DMS53 (cell line): ENCODE measurements at places on chromosomes 2 and 18.

- no peak for DNase-seq
These were observed 89.1 kb upstream of the ID2 start for GRCh38 chr2:8592736-8593135.

- DNase-seq = peak; percentile 54
These were observed 495.8 kb downstream of the NRXN1 start for GRCh38 chr2:50535971-50536759.

DNA sequence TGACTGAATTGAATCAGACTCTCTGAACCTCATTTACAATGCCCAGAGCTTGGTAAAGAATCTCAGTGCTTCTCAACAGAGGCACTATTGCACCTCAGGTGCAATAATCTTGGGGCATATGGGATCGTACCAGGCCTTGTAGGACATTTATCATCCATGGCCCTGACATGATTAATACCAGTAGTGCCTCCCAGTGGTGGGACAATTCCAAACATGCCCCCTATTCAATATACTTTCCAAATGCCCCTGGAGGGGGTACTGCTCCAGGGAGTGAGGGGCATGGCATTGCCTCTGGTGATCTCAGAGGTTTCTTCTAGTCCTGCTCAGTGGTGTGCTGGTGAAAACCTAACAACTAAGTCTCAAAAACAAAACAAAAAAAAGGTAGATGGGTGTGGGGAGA, 174.9 kb upstream of the SMAD2 start:
- no peak for DNase-seq

- no peak for DNase-seq
These were observed 35.0 kb downstream of the ACVR2A start for GRCh38 chr2:147879846-147880245.

- DNase-seq = no peak
These were observed 4.5 kb downstream of the PROM2 start for GRCh38 chr2:95278637-95279225.

DNA sequence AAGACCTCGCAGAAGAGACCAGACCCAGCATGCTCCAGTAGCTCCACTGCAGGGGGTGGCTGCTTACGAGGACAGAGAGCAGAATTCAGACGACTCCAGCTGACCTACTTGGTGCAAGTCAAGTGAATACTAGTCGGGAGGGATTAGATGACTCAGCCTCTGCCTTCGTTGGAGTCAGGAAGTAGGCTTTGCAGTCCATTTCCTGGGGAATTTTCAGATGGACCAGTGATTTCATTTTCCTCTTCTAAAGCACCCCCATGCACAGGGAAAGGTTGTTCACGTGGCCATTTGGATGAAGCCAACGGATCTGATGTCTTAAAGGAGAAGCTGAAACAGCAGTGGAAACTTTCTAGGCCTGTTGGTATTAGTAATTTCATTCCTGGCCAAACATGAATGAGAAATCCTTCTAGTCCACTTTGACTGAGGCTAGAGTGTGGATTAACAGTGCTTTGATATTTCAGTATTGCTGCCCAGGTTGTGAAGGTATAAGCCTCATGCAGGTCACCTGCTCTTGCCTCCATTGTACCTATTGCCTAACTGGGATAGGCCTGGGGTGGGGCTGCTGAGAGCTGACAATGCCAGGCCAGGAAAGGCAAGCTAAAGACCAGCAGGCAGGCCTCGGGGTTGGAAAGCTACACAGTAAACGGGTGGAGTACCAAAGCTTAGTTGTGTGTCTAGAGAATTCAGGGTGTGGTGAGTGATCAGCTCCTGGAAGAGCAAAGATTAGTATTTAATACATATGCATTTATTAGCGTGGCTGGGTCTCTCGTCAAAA, 117.6 kb upstream of the FOSL2 start:
- peak; percentile 65 for DNase-seq

- DNase-seq = no peak
These were observed 61.0 kb downstream of the CRIM1 start for GRCh38 chr2:36416370-36417165.

- no peak for DNase-seq
These were observed 1275.3 kb downstream of the LRP1B start for GRCh38 chr2:140855471-140855870.

DNA sequence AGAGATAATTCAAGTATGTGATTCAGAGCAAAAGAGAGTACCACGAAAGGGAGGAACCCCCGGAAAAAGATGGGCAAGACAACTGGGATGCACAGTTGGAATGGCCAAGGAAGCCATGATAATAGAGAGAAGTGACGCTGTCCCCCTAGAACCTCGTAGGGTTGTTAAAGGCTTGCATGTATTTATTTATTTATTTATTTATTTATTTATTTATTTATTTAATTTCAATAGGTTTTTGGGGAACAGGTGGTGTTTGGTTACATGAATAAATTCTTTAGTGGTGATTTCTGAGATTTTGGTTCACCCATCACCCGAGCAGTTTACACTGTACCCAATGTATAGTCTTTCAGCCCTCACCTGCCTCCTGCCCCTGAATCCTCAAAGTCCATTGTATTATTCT, 11.5 kb upstream of the PDCL3 start:
- no peak for DNase-seq

GRCh38 chr18:72634500-72634899, 90.4 kb upstream of the CBLN2 start:
- DNase-seq = peak; percentile 48

DNA sequence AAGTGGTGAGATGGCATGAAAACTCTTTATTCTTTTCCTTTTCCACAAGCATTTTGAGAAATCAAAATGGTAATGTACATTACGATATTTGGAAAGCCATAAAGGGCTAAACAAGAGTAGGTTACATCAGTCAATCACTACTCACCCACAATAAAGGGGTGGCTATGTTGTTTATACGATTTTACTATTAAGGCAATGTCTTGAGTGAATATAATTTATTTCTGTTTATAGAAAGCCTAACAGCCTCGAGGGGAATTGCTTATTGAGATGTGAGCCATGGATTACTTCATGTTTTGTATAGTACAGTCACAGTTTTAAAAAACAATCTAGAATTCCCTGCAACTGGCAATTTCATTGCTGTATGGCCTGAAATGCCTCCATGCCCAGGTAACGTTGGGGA, 237.5 kb upstream of the RBBP8 start:
- no peak for DNase-seq

- DNase-seq = peak; percentile 69
These were observed 564 bp downstream of the DPYSL5 start for GRCh38 chr2:26848336-26849055.

DNA sequence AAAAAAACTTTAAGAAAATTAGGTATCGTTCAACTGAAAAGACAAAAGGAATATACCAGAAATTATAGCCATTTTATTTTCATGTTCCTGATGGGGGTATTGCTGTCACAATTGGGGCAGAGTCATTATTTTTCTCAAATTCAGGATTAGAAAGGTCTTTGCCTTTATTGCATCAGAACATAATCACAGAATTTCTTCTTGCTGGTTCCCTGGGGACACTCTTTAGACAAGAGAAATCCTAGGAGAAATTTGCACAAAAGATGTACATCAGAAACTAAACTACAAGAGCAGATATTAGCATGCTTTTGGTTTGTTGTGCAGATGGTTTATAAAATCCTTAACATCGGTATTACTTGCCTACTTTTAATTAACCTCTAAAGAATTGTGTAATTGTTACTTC, 103.2 kb downstream of the NCOA1 start:
- DNase-seq = no peak

GRCh38 chr2:213166109-213166508, 14.7 kb upstream of the IKZF2 start:
- no peak for DNase-seq

DNA sequence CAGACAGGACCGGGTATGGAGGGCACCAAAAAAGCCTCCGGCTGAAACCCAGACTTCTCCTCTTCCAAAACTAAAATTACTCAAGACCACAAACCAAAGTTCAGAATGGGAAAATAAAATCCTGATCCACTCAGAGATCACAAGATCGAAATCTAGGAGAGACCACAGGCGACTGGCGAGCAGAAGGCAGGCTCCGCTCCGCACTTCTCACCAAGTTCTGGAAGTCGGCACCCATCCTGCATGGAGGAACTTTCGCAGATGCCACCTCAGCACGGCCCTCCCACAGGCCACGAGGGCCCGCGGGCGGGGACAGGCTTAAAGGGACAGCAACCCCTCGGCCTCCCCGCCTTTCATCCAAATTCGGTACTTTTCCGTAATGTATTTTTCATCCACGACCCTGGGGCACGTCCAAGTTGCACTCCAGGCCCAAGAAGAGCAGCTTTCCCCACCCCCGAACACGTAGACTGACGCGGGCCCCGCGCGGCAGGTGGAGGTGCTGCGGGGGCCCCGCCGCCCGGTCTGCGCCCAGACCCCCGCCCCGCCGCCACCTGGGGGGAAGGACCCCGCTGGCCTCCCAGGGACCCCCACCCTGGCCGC, 43.7 kb downstream of the HDLBP start:
- peak; percentile 56 for DNase-seq

DNA sequence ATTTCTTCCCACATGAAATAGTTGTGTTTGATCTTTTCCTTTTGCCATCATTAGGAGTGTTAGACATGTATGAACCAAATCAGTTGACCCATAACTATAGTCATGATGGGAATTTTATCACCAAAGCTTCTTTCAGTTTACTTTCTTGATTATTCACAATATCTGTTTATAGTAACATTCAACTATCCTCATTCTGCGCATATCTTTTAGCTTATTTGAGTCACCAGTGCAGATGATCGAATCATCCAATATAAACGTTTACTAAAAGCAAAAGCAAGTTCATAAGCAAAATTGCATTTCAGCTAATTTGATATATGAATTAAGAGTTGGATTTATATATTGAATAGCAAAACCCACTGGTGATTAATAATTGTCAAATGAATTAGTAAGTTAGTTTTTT, 216.4 kb downstream of the XIRP2 start:
- DNase-seq = no peak

DNA sequence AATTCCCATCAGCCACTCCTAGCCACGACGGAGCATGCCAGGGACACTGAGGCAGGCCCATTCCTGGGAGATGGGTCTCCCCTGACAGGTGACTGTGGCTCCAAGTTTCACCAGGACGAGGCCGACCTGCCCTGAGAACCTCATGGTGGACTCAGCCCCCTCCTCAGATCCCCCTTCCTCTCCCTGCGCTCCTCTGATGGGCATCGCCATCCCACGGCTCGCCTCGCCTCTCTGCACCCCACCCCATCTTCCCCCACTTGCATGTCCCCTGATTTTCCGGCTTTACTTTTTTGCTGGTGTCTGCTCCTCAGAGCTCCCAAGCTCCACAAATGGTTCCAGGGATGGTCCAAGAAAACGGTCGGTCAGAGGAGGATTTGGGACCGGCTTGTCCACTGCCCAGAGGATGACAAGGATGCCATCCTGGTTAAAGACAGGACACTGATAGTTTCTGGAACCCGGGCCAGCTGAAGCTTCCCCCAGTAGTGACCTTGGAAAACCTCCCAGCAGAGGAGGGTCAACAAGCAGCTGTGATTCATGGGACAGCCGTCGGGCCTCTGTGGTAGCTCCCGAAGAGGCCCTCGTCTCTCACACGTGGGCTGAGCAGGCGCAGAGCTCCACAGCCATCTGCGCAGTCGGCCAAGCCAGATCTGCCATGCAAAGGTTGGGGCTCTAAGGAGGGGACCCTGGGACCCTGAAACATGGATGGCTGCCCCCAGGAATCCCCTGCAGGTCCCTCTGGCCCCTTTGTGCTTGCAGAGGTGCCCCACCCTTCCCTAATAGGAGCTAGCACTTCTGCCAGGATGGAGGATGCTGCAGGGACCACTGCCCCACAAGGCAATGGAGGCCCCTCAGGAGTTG, 87.8 kb upstream of the SLC66A3 start:
- DNase-seq = no peak

DNA sequence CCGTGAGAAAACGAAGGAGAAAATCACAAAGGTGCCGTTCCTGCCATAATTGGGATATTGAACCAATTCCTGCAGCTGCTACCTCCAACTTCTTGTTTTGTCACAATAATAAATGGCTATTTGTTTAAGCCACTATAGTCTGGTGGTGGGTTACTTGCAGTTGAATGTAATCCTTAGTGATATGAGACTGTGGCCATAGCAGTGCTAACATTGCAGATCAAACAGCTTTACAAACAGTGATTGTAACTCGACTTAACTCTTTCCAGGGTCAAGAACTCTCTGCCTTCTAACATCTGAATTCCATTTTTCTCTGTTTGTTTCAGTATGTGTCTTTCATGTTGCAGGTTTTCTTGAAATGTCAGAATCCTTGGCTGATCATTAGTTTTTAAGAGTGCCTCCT, 24.7 kb upstream of the HNRNPLL start:
- DNase-seq = no peak

GRCh38 chr2:74747411-74748080, 86.4 kb upstream of the HK2 start:
- no peak for DNase-seq

GRCh38 chr2:64823794-64824193, 165.4 kb upstream of the SLC1A4 start:
- DNase-seq = no peak

GRCh38 chr2:218217360-218218267, 625 bp downstream of the ARPC2 start:
- DNase-seq = peak; percentile 52

GRCh38 chr2:108588070-108588668, 53.9 kb downstream of the LIMS1 start:
- no peak for DNase-seq

GRCh38 chr2:64599469-64599868, 54.2 kb downstream of the SERTAD2 start:
- DNase-seq = peak; percentile 24

GRCh38 chr2:183019718-183020442, 18.4 kb downstream of the NCKAP1 start:
- peak; percentile 35 for DNase-seq

GRCh38 chr2:109123586-109124201, 5.3 kb upstream of the SH3RF3 start:
- DNase-seq = peak; percentile 40

DNA sequence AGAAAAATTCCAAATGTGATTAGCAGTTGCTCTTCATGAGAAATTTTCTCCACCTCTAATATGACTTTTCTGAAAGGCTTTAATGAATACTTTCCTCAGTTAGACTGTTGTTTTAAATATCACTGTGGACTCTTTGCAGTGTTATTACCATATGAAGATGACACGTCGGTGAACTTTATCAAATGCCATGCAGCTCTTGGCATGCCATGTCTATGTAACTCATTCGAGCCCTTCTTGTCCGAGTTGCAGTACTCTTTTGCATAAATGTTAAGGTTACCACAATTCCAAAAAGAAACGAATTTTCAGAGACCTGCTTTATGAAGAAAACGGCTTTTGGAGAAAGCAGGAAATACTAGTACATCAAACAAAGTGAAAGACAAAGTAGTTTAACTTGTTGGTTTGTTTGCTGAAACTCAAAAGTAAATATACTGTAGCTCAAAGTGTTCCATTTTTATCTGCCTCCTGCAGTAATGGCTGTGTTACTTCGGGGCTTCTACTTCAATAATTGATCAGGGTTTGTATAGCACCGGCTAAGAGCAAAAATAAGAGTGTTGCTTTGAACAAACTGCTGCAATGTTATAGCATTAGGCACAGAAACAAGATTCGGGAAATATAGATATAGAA, 204.1 kb downstream of the ARHGAP15 start:
- peak; percentile 17 for DNase-seq
